ENCODE measurements at places on chromosomes 12 and 14. TPM values are rescaled to one million over a fixed set of nuclear protein-coding genes. Genes with fewer than 3 reads are reported as not detected.

The TAS2R20 gene
- total RNA-seq = 4.7 TPM

The OR4E1 gene
- total RNA-seq = not detected

The POU6F1 gene
- total RNA-seq = 16.5 TPM

The RNASE1 gene
- 174 TPM for total RNA-seq

The ART4 gene
- total RNA-seq = 0.98 TPM

The RASAL1 gene
- total RNA-seq = 11.0 TPM

The ZNF891 gene
- 3.4 TPM for total RNA-seq

The SLC6A15 gene
- total RNA-seq = 2.7 TPM

The TTC6 gene
- 4.4 TPM for total RNA-seq

The MOK gene
- total RNA-seq = 14.2 TPM

Measured in vagina (tissue), 2 donors.